ENCODE measurements at places on chromosomes 3 and 15.

DNA sequence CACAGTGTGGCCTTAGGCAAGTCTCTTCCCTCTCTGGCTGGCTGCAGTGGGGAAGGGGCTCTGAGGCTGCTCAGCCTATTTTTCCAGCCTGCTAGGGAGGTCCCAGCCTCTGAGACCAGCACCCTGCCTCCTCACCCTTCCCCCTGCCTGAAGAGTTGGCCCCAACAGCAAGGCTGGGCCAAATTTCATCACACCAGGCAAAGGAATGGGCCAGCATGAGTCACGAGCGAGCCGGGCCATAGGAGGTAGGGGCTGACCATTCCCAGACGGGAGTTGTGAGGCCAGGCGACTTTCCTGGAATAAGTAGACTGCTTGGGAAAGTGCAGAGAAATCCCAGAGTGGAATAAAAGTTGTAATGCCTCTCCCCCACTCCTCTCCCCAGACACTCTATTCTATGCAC lies 5.7 kb upstream of the FBLN2 start:
- no peak for DNase-seq

DNA sequence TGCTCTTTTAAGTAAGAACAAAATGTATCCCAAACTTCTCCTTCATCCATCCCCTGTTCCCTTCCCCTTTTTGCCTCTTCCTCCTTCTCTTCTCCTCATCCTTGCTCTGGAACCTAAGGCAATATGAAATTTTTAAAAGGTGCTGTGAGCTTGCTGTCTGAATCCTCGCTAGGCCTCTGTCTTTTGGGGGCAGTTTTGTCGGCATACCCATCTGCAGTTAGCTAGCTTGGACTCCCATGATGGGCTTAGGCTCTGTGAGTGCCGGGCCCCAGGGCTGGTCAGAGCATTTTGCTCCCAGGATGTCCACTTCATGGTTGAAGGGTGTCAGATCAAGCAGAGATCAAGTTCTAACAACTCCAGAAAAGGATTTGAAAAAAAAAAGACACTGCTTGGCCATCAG lies 18.6 kb downstream of the ZIC1 start:
- no peak for DNase-seq

GRCh38 chr3:17707813-17708543 lies 34.5 kb downstream of the TBC1D5 start:
- no peak for DNase-seq

GRCh38 chr15:51223771-51224229 lies 114.6 kb downstream of the CYP19A1 start:
- DNase-seq, result peak; percentile 5

DNA sequence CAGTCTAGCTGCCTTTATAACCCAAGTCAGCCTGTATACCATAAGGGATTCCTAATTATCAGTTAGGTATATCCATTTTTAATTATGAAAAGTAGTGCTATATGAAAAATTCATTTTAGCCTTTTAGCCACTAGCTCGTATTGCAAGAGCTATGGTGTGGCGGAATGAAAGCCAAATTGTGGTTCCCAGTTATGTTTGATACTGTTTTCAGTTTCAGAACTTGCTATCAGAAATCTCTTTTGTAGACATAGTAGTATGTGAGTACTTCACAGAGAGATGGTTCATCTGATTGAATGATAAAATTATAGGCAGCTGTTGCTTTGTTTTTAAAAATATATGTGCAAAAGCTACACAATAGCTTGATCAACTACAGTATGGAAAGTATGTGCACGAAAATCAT lies 134.6 kb downstream of the SLC25A26 start:
- DNase-seq, result no peak

DNA sequence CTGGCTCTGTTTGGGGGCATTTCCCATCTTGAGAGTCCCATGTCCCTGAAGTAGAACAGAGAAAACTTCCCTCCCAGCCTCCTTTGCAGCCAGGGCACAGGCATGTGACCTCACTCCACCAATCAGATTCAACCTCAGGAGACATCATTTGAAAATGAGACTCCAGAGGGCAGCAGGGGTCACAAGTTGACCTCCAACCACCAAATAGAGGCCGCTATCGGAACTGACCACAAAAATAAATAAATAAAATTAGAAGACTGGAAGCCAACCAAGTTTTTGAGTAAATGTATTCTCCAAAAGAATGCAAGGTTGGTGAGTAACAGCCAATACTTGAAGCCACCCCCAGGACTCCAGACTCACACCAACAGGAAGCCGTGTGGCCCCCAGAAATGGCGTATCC lies 106.5 kb downstream of the CHSY1 start:
- DNase-seq, result no peak

- no peak for DNase-seq
These were observed 173.1 kb downstream of the TBC1D2B start for GRCh38 chr15:77904436-77904821.

- no peak for DNase-seq
These were observed 21.9 kb downstream of the MAPKBP1 start for GRCh38 chr15:41795996-41796856.

DNA sequence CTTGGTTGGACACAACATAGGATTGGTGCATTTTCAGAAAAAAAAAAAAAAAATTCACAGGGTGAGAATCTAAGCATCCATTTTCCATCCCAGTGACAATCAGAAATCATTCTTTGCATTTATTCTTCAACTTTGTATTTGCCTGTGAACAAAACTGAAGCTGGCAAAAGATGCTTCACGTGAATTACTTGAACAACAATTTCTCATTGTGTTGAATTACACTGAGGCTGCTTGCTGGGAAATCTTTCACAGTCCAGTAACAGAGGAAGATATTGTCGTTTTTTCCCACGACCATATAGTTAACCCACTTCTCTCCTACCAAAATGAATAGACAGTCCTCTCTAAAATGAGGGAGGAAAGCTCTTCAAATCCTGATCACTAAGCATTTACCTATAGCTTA lies 4.3 kb upstream of the SLCO3A1 start:
- DNase-seq, result no peak

DNA sequence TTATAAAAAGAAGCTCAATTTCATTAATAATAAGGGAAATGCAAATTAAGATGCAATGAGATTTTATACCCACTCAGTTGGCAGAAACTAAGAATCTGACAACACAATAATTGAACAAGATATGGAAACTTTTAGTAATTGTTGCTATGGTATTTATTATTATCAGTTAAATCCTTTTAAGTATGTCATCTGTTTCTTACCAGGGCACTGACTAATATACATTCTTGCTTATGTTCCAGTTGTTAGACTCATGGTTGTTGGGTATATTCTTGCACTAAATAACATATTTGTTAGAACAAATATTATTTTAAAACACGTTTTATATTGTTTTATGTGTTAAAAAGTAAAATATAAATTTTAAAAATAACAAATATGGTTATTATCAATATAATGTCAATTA lies 690.3 kb downstream of the MECOM start:
- no peak for DNase-seq

- no peak for DNase-seq
These were observed 103.9 kb downstream of the FBN1 start for GRCh38 chr15:48541341-48542278.

DNA sequence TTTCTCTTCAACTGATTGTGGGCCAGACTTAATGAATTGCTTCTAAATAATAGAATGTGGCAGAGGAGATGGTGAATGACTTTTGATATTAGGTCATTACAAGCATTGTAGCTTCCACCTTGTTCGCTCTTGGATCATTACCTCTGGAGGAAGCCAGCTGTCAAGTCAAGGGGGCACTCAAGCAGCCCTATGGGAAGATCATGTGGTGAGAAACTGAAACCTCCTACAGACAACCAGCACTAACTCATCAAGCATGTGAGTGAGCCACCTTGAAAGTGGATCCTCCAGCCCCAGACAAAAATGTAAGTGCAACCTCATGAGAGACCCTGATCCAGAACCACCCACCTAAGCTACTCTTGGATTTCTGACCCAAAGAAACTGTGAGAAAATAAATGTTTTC lies 109.8 kb upstream of the TBC1D5 start:
- peak; percentile 13 for DNase-seq

All from NCI-H2029 treated with DMSO at 0.1 percent for 48 hours (cell line).